Retina (tissue), 1 donor: ENCODE measurements at places on chromosomes 6 and 20.

- no peak for DNase-seq
These were observed 13.6 kb upstream of the SRSF6 start for GRCh38 chr20:43444107-43444506.

DNA sequence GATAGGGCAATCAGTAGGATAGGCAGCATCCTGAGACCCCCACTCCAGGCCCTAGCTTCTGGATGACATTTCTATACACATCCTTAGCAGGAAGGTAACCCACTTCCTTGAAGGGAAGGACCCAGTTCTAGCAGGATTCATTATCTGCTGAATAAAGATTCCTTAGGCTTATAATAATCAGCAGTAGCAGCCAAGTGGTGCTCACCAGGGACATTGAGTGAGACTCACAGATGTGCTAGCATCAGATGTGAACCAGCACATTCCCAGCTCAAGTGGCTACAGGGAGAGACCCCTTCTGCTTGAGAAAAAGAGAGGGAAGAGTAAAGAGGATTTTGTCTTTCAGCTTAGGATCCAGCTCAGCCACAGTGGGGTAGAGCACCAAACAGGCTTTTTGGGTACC lies 244.8 kb upstream of the UFL1 start:
- DNase-seq: no peak

DNA sequence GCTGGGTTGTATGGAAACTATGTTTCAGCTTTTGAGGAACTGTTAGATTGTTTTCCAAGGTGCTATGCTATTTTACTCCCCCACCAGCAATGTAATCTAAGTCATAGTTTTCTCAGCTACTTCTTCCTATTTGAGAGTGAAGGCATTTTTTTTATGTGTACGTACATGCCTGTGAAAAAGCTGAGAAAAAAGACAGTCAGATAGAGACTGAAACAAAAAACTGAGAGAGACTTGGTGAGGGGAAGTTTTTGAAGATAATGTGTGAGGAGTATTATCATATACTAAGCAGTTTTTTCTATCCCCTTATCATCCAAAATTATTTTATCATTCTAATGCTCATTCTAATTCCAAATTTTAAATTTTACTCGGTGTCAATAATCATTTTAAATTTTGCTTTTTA lies 780.0 kb downstream of the BCKDHB start:
- no peak for DNase-seq

- peak; percentile 23 for DNase-seq
These were observed 345.2 kb upstream of the RSPO3 start for GRCh38 chr6:126773112-126773805.

DNA sequence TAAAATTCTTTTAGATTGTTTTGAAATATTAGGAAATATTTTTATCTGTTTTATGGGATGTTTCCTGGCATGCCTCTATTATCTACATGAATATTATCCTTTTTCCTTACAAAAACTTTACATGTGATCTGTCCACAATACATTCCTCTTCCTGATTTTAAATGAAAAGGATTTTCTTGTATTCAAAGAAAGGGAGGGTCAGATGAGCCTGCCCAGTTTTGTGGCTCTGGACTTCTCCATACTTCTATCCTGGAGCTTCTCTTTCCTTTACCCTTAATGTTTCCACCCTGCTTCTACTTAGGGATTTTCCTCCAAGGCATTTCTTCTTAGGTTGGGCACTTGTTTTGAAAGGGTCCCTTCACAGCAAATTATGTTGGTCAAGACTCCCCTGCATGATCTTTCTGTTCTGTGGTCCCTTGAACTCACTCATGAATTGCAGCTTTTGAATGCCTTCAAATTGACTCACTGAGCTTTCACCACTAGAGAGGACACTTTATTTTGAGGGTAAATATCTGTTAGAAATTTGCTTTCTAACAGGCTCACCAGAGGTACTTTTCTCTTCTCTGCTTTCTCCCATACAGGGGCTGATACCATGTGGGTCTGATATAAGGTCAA lies 104.9 kb downstream of the CENPW start:
- DNase-seq: no peak

DNA sequence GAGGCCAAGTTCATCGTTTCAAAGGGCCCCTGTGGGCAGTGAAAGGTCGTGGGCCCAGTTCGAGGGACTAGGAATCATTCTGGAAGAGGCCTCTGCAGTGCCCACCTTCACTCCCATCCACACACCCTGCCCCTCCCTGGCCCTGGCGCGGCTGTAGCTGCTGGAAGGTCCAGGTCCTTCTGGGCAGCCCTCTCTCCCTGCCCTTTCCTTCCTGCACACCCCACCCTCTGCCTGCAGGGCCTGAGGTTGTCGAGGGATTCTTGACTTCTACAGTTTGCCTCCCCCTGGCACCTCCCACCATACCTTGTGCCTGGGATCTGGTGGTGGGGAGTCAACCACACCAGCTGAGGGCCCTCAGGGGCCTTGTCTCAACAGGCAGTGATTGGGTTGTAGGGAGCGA lies 4.5 kb upstream of the MYT1 start:
- DNase-seq: no peak

- DNase-seq: no peak
These were observed 5.9 kb upstream of the LPIN3 start for GRCh38 chr20:41334443-41335421.

GRCh38 chr20:58981628-58982364 lies 740 bp downstream of the NELFCD start:
- peak; percentile 62 for DNase-seq

- no peak for DNase-seq
These were observed 154.7 kb upstream of the SGK1 start for GRCh38 chr6:134472661-134473060.

DNA sequence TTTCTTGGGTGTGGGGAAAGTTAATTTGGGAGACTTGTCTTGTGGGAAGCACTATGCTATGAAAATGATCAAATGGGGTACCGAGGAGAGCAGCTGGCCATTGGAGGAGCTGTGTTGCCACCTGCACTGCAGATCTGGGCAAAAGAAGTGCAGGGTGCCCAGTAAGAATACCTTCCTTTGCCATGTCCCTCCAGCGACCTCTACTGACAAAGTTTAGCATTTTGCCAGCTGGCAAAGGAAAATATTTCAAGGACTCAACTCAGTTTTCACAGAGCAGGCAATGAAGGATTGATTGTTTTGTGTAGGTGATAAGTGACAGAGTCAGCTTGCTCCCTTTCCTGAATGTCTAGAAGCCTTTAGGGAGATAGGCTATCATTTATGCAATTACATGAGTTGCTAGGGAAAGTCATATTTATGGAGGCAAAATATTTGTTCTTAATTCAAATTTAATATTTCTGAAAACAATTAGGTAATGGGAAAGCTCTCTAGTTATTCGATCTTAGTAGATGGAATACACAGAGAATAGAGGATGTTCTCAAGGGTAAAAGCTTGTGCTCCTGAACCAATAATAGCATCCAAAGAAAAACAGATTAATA lies 118.4 kb downstream of the FARS2 start:
- DNase-seq: no peak

DNA sequence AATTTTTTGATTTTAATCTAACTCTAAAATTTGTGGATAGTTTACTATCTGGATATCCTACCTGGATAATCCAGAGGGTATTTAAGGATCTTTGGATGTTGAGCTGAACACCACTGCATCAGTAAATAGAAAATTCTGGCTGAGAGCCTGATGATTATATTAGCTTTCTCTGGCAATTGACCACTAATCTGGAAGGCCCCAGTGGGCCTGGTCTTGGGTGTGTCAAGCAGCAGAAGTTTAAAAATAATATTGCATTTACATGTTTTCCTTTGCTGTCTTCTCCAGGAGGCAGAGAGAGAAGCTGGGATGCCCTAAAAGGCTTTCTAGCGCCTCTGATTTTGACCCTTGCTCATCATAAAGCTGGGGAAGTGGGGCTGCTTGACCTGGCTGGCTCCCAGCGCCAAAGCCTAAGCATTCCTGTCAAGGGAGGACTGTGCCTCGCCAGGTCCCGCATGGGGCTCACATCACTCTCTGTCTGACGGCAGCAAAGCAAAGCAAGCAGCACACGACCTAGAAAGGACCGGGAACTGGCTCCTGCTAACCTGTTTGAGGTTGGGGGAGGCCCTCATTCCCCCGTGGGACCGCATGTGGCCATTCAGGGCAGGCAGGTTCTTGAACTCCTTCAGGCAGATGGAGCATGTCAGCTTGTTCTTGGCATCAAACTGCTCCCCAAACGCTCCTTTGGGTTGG lies 46.6 kb upstream of the MRPS10 start:
- no peak for DNase-seq

- DNase-seq: no peak
These were observed 217.7 kb downstream of the HAO1 start for GRCh38 chr20:7722564-7722963.
